ENCODE measurements at places on chromosomes 5 and 9.

DNA sequence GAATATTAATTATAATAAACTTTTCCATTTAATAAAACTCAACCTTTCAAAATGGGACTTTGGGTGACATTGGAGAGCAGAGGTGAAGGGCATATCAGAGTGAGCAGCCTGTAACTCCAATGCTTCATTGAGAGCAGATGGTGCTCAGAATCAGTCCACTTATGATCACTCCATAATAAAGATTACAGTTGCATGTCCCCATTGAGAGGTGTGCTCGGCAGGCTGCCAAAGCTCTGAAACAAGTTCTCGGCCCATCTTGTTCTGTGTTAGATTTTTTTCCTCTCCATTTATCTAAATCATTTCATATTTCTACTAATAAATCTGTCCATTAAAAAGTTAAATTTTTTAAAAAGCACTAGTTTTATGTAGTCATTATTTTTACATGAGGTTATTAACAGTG lies 1786.4 kb upstream of the WWC1 start:
- no peak for DNase-seq

GRCh38 chr9:120694559-120694958 lies 19.7 kb downstream of the MEGF9 start:
- no peak for DNase-seq

DNA sequence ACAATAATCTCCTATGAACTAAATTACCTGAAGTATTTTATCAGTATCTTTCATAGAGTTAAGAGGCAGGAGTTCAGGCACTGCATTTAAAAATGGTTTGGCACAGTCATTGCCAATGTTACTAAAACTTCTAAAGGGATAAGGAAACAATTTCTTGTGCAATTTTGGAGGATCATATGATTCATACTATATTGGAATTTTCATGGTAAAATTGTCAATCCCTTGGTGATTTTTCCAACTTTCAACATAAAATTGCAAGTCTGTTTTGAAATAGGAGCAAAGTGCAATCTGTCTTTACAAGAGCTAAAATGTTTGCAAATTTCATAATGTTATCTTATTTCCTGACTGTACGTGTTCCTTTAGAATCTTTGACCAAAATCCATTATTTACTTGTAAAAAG lies 211.1 kb downstream of the DMRTA1 start:
- no peak for DNase-seq

GRCh38 chr9:114172981-114173833 lies 17.9 kb downstream of the COL27A1 start:
- no peak for DNase-seq

DNA sequence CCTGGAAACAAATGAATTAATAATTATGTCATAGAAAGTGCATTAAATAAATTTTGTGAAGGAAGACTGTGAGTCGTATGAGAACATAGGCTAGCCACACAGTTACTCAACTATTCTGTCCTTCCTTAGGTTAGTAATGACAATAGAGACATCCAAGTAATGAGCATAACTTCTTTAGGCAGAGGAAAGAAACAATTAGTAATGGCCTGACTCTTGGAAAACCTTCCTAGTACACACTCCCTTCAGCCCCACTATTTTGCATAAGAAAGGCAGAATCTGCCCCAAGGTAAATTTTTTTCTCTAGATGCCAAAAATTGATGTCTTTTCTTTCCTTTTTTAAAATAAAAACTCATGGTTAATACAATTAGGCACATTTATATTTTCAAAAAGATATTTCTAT lies 1619.0 kb upstream of the WWC1 start:
- DNase-seq = no peak

- no peak for DNase-seq
These were observed 199.7 kb downstream of the TMC1 start for GRCh38 chr9:72721067-72721466.

DNA sequence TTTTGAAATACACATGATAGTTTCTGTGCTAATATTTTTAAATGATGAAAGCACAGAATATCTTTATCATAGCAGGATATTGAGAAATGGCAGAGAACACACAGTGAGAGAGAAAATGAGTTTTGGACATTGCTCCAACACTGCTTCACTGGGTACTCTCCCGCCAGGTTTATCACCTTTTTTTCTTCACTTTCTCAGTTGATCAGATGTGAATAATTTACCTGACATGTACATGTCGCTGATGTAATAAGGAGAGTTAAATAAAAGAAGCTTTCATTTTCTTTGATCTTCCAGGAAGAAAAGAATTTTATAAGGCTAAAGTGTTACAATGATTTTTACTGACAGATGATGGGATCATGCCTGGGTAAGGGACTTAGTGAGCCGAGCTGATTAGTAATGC lies 134.5 kb downstream of the ALDH1A1 start:
- no peak for DNase-seq

DNA sequence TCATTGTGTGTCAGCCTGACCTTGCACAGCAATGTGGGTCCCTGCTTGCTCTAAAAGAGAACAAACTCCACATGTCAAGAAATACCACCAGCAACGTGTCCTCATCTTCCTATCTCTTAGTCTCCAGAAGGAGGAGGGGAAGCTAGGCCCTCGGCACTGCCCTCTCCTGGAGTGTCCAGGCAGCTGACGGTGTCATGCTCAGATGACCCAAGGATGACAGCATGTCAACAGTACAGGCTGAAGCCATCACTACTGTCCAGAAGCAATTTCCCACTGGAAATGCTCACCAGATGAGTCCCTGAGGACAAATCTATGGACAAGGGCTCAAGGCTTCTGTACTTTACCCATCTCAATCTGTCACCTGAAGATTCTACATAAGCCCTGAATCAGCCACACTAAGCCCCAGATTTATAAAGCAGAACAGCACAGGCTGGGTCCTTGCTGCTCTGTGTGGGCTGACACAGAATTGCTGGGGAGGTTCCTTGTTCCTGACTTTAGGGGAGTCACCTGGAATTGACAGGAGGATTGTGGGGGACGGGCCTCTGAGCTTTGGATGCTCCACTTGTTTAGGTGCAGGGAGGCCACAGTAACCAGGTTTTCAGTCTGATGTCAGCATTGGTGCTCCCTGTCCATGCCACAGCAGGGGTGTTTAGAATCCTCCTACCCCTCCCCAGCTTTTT lies 210.2 kb downstream of the DAB2IP start:
- no peak for DNase-seq

- no peak for DNase-seq
These were observed 251.8 kb downstream of the ROR2 start for GRCh38 chr9:91698266-91698665.

DNA sequence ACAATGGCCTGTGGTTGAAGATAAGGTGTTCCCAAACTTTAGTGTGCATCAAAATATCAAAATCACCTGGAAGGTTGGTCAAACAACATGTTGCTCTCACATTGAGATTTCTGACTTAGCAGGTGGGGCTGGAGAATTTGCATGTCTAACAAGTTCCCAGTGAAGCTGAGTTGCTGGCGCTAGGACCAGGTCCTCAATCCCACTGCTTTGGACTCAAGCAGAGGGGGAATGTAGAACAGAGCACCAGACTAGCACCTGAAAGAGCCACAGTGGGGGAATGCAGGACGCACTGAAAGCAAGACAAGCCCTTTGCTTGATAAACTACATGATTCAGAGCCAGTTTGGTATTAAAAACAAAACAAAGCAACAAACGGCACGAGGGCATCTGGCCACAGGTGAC lies 458.1 kb downstream of the MTRR start:
- DNase-seq = no peak

GRCh38 chr9:20573023-20573422 lies 49.3 kb downstream of the MLLT3 start:
- no peak for DNase-seq

DNA sequence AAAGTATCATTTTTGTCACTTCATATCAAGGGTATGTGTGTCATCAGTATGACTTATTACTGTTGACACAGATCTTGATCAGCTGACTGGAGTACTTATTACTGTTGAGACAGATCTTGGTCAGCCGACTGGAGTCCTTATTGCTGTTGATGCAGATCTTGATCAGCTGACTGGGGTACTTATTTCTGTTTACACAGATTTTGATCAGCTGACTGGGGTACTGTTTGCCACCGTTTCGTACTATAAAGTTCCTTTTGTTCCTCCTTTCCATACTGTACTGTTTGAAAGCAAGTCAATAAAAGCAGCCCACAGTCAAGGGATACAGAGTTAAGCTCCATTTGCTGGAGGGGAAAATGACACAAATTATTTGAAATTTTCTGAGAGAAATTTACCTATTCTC lies 347.3 kb downstream of the CDH12 start:
- DNase-seq = no peak

GRCh38 chr5:130994496-130995253 lies 170.4 kb downstream of the HINT1 start:
- no peak for DNase-seq

DNA sequence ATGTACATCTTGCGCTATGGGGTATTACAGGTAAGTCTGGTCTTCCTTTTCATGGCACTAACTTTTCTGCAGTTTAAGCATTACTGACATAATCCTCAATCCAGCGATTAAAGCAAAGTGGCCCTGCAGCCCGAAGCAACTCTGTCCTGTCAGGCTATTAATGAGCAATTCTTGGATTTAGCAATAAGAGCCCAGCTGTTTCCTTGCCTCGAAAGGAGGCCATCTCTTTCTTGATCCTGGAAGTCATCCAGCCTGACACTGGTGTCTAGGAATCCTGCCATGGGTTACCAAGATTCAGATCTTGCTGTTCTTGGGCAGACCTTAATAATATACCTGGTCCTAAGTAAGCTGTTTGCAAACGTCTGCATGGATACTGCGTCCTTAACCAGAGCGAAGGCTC lies 102.0 kb downstream of the RFK start:
- DNase-seq = no peak

- DNase-seq = no peak
These were observed 409.6 kb upstream of the MPDZ start for GRCh38 chr9:13688990-13689600.

- DNase-seq = no peak
These were observed 37.0 kb upstream of the ARL15 start for GRCh38 chr5:54347221-54347865.

DNA sequence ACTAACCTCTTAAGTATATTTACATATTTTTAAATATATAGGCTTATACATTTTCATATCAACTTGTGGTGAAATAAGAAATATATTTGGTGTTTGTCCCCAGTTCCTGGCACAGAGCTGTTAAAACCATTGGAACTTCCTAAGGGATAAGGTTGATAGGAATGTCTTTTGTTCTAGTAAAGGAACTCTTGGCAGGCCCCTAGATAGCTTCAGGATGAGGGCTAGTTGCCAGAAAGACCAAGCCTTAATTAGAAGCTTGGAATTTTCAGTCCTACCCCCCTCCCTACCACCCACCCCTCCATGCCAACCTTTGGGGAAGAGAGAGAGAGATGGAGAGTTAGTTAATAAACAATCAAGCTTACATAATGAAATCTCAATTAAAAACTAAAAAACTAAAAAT lies 638.6 kb upstream of the ACO1 start:
- no peak for DNase-seq

GRCh38 chr5:105158526-105158925 lies 1595.9 kb upstream of the NUDT12 start:
- no peak for DNase-seq

GRCh38 chr9:128634111-128634510 lies 22.5 kb downstream of the DYNC2I2 start:
- no peak for DNase-seq

- no peak for DNase-seq
These were observed 1565.5 kb upstream of the CDH9 start for GRCh38 chr5:28603869-28604268.

- no peak for DNase-seq
These were observed 85.1 kb downstream of the FGF1 start for GRCh38 chr5:142600611-142601358.

- DNase-seq = no peak
These were observed 137.2 kb downstream of the C9orf50 start for GRCh38 chr9:129483415-129484351.

- DNase-seq = no peak
These were observed 149.7 kb downstream of the GCNT1 start for GRCh38 chr9:76608575-76609273.

- no peak for DNase-seq
These were observed 59.7 kb downstream of the COL23A1 start for GRCh38 chr5:178530526-178530925.

GRCh38 chr5:149172709-149173505 lies 31.6 kb downstream of the ABLIM3 start:
- DNase-seq = no peak

DNA sequence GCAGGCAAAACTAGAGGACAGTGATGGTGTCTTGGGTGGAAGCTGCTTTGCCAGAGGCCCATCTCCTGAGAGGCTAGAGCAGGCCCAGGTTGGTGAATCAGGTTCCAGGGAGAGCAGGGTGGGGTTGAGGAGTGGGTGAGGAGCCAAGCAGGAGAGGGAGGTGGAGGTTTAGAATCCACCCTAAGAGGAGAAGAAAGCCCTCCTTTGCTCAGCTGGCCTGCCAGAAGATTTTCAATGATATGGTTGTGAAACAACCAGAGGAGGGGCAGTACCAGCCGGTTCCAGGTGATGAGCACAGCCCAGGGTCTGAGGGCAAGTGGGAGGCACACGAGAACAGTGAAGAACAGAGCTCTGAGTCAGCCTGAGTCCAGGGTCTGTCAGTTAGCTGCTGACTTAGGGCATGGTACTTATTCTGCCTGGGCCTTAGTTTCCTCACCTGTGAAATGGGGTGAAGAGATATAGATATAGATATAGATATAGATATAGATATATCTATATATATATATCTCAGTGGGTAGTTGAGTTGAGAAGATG lies 17.8 kb downstream of the PPARGC1B start:
- DNase-seq = no peak

- no peak for DNase-seq
These were observed 10.3 kb upstream of the ADCY2 start for GRCh38 chr5:7385681-7386080.

DNA sequence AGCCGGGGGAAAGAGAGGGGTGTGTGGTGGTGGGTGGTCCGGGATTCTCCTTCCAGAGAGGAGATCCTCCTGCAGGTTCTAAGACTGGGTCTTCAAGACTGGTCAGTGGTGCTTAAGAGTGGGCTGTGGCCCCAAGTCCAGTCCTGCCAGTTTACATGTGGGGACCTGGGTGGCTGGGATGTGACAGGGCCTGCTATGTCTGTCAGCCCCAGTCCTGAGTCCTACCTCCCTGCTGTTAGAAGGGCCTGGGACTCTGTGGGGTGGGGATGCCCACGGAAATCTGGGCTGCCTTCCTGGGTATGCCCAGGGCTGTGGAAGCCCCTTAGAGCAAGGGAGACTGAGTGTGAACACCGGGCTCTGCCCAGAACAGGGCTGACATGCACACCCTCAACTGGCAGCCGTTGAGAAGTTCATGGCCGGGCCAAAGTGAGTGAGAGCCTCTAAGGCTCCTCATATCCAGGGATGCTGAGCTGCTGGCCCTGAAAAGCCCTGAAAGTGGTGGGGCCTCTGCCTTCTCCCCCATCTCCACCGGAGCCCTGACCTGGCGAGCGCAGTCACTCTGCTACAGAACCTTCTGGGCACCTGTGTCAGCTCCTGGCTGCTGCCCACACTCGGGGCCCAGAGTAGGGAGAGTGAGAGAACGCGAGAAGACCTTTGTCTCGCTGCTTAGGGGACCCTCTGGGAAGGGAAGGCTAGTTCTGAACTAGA lies 1.7 kb downstream of the PHF2 start:
- DNase-seq = no peak

GRCh38 chr9:86285261-86285660 lies 2.9 kb upstream of the ISCA1 start:
- DNase-seq = no peak

GRCh38 chr9:13351778-13352386 lies 72.4 kb upstream of the MPDZ start:
- no peak for DNase-seq

- no peak for DNase-seq
These were observed 70.8 kb downstream of the FAT2 start for GRCh38 chr5:151520294-151520693.

- no peak for DNase-seq
These were observed 15.5 kb upstream of the SLC25A51 start for GRCh38 chr9:37919246-37919955.

GRCh38 chr9:132108728-132109127 lies 29.1 kb upstream of the MED27 start:
- no peak for DNase-seq

All from activated CD4-positive, CD25-positive, alpha-beta regulatory T cell treated with anti-CD3 and anti-CD28 coated beads, Interleukin-2, amount 50 U/mL, for 72 hours (primary cell).